DMS53 (cell line): ENCODE measurements at places on chromosomes 1 and 21.
A peak's percentile ranks its signal among the peaks of the same experiment; 100 is the strongest.

- no peak for DNase-seq
Observed at GRCh38 chr1:160429125-160429561, 28.8 kb downstream of the VANGL2 start.

DNA sequence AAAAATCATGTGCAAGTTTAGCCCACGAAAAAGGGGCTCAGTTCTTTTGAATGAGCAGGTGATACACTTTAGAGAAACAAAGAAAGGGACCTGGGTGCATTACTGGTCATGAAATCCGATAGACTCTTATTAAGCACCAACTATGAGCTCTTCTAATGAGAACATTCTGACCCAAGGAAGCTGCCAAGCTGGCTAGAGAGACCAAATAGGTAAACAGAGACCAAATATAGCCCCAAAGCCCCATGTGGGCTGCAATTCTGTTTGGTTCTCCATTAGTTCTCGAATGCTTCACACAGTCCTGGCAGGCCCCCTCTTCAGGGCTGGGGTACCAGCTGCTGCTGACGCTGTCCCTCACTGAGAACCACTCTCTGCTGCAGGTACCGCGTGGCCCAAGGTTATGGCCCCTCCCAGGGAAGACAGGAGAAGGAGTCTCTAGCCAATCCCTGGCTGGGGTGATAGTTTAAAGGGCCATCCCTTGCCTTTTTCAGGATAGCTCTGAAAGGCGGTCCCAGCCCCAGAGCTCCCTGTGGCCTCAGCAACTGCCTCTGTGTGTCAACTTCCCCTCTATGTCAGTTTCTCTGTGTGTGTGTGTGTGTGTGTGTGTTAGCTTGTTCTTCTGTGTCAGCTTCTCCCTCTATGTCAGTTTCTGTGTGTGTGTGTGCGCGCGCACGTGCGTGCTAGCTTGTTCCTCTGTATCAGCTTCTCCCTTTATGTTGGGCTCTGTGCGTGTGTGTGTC, 7.1 kb upstream of the UBXN10 start:
- DNase-seq, result no peak

- no peak for DNase-seq
Observed at GRCh38 chr1:43506233-43506632, 24.4 kb upstream of the PTPRF start.

DNA sequence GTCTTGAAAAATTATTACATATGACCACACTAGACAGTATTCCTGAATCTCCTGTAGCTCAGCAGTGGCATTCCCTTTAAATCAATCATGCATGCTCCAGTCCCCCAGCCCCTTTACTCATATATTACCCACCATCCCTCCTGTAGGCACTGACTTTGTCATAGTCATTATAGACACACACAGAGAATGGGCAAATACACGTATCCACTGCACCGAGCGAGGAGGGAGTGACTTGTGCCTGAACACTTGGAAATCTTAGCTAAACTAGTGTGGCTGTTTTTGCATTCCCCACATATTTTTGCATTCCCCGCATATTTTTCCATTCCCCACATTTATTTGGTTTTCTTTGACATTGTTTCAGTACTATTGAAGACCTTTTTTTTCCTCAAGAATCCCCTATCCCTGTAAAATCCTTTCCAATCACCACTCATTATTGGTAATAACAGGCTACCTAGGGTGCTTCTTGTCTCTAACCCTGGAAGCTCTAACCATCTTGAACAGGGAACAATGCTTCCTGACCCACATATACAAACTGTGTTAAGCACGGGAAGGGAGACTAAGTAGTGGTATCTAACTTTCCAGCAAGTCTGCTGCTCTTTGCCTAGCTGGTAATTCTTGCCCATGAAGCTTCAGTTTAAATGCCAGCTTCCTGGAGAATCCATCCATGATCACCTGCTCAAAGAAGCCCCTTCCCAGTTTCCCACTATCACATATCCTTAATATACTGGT, 534.4 kb upstream of the CAMK1G start:
- no peak for DNase-seq

DNA sequence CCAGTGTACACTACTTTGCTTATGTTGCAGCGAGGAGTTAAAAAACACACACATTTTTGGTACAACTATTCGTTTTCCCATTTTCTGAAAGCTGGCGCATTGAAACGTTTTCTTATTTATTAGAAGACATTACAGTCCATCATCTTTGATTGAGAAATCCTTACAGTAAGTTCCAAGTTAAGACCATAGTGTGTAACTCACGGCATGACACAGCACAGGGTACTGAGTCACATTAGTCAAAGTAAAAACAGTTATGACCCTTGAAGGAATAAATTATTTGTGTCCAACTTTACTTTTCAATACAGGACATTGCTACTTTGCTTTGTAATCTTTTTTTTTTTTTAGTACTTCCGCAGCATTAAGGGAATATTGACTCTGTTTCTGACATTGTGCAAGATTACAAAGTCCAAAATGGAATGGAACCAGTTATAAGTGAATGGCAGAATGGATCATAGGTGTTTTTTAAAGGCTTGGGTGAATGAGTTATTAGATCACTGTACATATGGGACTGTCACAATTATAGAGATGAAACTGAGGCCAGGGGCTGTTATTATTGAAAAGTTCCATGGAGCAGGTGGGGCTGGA, 11.7 kb downstream of the PTGFRN start:
- DNase-seq, result no peak

- DNase-seq, result no peak
Observed at GRCh38 chr1:101360506-101360905, 123.7 kb downstream of the S1PR1 start.

GRCh38 chr1:212920896-212921295, 29.4 kb upstream of the VASH2 start:
- DNase-seq, result peak; percentile 46

DNA sequence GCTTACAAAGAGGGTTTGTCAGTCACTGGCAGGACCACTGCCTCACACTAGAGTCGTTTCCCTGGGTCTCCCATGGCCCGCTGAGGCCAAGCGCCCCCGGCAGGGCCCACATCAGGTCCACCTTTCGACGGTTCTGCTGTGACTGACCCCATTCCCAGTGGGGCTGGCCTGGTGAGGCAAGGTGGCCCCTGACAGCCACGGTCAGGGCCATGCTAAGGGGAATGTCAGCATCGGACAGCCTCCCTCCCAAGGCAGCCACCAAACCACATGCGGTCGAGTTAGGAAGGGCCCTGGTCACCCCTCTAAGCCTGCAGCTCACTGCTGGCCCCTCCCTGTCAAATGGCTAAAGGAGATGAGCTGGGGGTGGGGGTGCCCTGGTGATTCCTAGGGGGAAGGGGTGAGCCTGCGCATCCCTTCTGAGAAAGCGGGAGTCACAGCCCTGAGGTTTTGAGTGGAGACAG, 2.9 kb upstream of the KIF17 start:
- no peak for DNase-seq

GRCh38 chr1:45924736-45925135, 121.3 kb downstream of the MAST2 start:
- no peak for DNase-seq

GRCh38 chr1:20883766-20884165, 96.7 kb upstream of the HP1BP3 start:
- no peak for DNase-seq

DNA sequence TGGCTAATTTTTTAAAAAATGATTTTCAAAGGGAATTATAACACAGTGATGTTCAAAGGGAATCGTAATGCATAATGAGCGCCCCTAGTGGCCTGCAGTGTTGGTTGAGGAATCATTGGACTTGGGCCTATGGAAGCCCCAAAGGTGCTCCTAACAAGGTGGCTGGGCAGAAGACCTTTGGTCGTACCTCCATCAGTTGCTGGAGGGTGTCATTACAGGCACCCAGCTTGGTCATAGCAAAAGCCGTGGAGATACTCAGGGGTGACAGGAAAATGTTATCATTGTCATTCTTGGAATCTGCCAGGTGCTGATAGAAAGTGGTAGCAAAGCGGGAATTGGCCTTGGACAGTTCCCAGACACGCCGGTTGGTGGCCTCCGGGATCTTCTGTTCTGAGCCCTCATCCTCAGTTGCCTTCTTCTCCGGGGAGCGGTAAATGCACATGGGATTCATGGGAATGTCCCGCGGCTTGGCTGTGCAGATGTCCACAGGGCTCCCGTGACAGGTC, 2.7 kb downstream of the SERPINC1 start:
- peak; percentile 75 for DNase-seq

- DNase-seq, result no peak
Observed at GRCh38 chr1:109787211-109787844, 23.6 kb upstream of the EPS8L3 start.

DNA sequence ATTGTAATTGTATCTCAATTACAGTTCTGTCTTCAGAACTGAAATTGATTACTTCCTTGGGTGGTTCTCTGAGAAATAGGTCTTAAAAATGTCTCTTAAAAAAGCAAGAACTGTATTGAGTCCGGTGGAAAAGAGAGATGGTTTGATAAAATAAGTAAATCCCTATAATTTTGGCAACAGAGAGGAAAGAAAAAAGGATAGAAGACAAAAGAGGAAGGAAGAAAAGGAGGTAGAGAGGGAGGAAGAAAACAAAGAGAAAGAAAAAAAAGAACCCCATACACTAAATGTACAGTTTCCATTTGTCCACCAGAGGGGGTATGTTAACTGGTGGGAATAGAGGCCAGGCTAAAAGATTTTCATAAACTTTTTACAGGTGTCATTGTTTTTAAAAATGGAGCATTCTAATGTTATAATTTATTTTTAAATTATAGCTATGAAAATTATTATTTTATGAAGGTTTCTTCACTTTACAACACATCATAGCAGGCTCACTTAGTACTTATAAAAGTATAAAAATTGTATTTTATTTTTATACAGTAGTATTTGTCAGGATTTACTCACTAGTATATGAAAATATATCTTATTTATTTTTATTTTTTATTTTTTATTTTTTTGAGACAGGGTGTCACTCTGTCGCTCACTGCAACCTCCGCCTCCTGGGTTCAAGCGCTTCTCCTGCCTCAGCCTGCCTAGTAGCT, 2.1 kb upstream of the UBE2T start:
- DNase-seq, result peak; percentile 88

DNA sequence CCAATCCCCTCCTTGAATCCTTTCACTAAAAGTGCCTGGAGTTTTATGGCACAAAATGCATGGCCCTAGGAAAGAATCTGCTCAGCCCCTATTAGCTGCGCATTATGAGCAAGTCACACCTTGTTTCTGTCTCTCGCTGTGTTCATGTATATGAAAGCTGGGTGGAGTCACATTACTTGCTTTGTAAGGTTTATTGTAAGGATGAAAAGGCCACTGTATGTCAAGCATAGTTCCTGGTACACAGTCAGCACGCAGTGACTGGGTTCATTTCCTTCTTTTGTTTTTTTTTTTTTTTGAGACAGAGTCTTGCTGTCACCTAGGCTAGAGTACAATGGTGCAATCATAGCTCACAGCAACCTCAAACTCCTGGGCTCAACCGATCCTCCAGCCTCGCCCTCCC, 6.7 kb upstream of the SLC9A1 start:
- peak; percentile 92 for DNase-seq

GRCh38 chr21:37686991-37687810, 229.1 kb downstream of the KCNJ6 start:
- DNase-seq, result no peak

GRCh38 chr1:1310109-1310385, 1.6 kb downstream of the PUSL1 start:
- DNase-seq, result peak; percentile 47

- peak; percentile 69 for DNase-seq
Observed at GRCh38 chr21:31198575-31198974, 145.5 kb downstream of the TIAM1 start.

DNA sequence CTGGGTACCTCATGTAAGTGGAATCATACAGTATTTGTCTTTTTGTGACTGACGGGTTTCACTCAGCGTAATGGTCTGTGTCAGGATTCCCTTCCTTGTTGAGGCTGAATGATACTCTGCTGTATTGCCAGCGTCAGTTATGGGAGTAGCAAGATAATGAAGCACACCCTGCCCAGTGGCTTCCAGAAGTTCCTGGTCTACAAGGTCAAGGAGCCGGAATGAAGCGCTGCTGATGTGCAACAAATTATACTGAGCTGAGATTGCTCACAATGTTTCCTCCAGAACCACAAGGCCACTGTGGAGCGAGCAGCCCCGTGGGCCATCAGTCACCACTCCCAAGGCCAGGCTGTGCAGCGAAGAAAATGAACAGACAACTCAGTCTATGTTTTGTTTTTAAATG, 24.0 kb upstream of the TDRD10 start:
- DNase-seq, result no peak

DNA sequence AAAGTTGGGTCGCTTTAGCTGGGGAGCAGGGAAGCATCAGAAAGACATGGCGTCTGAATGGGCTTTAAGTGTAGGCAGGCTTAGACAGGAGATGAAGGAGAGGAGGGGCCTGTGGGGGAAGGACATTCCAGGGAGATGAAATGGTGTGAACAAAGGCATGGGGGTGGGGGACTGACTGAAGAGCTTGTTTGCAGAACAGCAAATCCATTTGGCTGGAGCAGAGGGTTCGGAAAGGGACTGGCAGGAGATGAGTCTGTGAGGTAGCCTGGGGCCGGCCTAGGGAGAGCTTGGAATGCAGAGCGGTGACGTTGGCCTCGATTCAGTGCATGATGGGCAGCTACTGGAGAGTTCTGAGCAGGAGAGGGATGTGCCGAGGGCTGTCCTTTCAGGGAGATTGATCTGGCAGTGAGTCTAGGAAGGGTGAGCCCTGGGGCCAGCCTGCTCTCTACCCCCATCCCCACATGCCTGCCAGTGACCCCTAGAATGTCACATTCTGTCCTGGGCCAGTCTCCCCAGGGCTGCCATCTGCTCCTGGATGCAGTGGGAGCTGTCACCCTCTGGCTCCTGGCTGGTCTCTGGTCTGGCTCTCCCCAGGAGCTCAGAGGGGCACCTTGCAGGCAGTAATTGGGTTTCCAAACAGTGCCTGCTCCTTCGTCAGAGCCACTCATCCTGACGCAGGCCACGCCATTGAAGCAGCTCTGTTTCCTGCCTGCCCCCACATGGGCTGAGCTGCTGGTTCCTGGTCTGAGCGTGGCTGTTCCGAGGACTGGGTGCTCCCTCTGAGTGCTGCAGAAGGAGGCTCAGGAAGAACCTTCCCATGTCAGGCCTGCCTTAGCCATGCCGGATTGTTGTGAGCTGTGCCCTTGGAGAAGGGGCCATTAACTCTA, 22.3 kb upstream of the TMEM222 start:
- no peak for DNase-seq

GRCh38 chr1:7294636-7295035, 476.5 kb upstream of the VAMP3 start:
- DNase-seq, result no peak

DNA sequence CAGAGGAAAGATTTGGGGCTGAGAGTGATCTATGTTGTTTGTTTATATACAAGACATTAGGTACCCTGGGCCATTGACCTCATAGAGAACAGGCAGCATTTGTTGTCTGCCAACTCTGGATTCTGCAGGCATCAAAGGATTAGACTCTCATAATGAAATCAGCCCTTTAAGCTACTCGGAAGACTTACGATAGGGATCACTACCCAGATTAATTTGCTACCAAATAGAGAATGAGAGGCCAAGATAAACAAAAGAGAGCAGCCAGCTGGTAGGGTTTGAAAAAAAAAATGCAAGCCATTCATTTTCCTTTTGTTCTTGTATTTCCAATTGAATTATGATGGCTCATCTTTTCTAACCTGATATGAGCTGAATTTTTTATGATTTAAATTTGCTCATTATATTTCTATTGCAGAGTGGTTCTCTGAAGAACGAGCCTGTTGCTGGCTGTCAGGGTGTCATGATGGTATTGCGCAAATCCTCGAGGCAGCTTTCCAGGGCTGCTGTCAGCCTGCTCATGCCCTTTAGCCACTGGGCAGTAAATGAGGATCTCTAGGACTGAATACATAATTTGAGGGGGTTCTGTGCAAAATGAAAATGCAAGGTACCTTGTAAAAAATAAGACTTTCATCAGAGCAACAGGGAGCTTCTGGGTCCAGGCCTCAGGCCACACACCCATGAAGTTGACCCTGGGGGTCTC, 116.4 kb upstream of the KCNJ15 start:
- no peak for DNase-seq

- no peak for DNase-seq
Observed at GRCh38 chr1:161816201-161816600, 50.1 kb downstream of the ATF6 start.
